ENCODE measurements at places on chromosomes 2 and 18.

GRCh38 chr2:51807229-51807628 is 775.3 kb upstream of the NRXN1 start:
- DNase-seq, result no peak

- DNase-seq, result no peak
Observed at GRCh38 chr2:241803387-241804325, 5.3 kb upstream of the NEU4 start.

GRCh38 chr2:240286596-240286995 is 146.1 kb upstream of the OTOS start:
- DNase-seq, result no peak

GRCh38 chr2:225429717-225430116 is 30.2 kb downstream of the NYAP2 start:
- no peak for DNase-seq

- DNase-seq, result peak; percentile 11
Observed at GRCh38 chr2:200471324-200471848, 38.5 kb downstream of the KCTD18 start.

DNA sequence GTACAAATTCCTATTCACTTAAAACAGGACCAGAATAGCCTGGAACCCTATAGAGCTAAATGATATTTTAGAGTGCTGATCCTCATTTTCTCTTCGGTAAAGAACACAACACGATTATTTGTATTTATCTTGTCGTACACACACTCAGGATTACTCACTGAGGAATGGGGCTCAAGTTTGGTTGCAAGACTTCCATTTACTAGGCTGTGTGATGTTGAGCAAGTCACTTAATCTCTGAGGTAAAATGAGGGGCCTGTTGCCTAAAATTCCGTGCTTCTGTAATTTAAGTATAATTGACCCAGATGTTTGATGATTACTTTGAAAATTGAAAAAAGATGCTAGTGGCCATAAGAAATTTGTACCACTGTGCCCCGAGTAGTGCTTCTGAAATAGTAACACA is 42.6 kb upstream of the MAP4K3 start:
- no peak for DNase-seq

- no peak for DNase-seq
Observed at GRCh38 chr2:195521589-195521988, 135.4 kb upstream of the SLC39A10 start.

DNA sequence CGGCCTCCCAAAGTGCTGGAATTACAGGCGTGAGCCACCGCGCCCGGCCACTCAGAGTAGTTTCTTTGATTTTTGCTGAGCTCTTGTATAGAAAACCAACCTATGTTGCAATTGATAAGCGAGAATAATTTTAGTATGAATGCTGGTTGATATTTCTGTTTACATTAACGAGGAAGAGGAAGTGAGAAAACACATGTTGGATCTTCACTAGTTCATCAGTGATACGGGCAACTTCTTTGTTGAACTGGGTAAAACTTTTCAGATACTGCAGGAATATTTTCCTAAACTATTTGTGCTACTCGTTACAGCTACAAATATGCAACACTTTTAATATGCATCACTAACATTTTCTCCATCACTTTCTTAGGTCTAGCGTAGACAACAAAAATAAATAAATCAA is 67.9 kb upstream of the SLC25A52 start:
- no peak for DNase-seq

- DNase-seq, result no peak
Observed at GRCh38 chr2:108169982-108170625, 69.7 kb upstream of the SULT1C3 start.

DNA sequence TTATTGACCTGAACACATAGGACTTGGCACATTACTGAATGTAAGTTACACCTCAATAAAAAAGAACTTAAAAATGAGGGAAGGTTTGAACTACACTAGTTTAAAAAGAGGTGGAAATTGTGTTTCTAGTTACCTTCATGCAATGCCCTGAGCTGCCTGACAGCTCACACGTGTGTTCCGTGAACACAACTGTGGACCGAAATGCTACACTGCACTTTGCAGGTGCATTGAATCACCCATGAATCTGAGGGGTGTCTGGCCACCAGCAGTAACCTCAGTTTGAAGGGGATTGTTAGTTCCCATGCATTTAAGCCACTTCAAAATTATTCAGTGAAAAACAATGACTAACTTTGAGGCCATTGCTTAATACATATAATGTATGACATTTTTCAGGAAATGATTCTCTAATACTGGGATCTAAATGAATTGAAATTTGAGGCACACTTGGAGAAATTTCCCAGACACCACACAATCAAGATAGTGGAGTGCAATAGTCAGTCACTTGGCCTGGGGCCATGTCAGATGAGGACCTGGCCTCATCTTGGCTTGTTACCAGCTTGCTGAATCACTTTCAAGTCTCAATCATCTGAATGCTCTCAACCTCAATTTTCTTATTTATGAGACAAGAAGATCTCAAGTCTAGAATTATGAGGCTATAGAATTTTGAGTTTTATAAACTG is 59.3 kb downstream of the MYL12B start:
- no peak for DNase-seq

DNA sequence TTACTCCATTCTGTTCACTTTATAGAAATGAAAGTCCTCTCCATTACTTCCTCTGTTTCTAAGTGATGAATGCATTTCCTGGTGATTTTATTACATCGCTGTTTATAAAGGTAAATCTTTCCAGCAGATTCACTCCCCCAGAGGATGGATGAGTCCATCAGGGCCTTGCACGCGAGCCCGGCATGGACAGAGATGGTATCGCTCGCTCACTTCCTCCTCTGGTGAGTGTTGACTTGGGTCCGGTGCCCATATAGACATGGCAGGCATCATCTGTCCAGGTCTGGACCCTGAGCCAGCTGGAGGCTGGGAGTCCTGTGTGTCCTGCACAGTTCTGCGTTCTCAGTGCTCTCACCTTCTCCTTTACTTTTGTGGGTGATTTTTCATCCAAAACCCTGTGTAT is 733.6 kb upstream of the SALL3 start:
- no peak for DNase-seq

DNA sequence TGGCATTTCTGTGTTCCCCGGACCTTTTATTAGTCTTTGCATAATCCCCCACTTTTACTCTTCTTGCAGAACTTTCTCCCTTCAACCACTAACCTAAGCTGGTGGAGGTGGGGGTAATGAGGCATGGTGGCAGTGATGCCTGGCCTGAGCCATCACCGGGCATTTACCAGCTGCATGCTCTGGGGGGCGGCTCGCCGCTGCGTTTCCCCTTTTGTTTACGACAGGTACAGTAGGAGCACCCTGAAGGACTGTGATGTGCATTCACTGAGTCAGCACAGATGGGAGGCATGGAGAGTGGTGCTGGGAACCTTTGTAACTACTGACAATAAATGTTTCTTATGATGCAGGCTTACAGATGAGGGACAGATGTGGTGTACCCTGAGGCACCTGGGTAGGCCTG is 46.9 kb downstream of the PLEKHB2 start:
- no peak for DNase-seq

DNA sequence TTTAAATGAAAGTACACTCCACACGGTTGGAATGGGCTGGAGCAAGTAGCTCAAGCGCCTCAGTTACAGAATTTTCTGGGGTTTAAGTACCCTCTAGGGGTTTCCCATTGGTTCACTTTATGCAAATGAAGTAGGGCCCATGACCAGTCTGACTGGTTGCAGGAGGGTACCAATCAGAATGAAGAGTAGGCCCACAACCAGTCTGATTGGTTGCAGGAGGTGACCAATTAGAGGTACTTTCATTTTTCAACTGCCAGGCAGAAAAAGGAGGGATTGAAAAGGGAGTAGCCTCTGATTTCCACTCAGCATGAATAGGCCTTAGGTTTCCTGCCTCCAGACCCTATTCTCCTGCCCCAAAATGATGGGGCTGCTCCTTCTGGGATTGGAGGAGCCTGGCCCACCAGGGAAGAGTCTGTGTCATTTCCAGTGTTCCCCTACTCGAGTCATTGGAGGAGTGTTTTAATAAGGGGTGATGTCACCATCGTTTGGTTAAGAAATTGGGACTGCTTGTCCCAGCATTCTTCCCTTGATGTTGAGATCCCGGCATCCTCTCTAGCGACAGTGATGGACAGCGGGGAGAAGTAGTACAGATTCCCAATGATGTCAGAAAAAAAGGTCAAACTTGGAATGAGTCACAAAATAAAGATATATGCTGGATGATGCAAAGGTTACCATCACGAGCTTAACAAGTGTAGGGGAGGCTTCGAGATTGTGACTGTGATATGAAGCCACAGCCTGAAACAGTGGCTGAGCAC is 210.4 kb downstream of the SH3BP4 start:
- DNase-seq, result no peak

- no peak for DNase-seq
Observed at GRCh38 chr2:108058576-108059137, 72.3 kb downstream of the SLC5A7 start.

- DNase-seq, result no peak
Observed at GRCh38 chr2:235858881-235859280, 309.3 kb downstream of the GBX2 start.

- no peak for DNase-seq
Observed at GRCh38 chr2:11158916-11159573, 3.8 kb downstream of the SLC66A3 start.

GRCh38 chr2:109549016-109549590 is 64.7 kb downstream of the SEPTIN10 start:
- DNase-seq, result no peak

DNA sequence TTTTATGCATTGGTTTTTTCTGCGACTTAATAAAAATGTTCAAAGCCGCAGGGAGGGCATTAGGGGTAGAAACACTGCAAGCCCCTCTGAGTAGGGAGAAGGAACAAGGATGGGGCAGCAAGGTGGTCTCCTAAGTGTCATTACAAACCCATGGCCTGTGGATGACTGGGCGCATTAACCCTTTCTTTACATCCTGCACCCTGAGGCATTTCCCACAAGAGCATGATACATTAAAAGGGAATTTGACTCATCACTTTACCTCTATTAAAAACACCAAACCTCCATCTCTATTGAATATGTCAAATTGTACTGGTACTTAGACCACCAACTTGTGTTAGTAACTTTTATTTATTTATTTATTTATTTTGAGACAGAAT is 112.5 kb downstream of the VIT start:
- no peak for DNase-seq
